Activated CD4-positive, alpha-beta T cell treated with anti-CD3 and anti-CD28 coated beads for 36 hours (primary cell): ENCODE measurements at places on chromosomes 3 and 15. TPM values are rescaled to one million over a fixed set of nuclear protein-coding genes. Genes with fewer than 3 reads are reported as not detected.

Gene GOLGA6B
- not detected for total RNA-seq

GRCh38 chr15:25783607-25784540, 79.3 kb downstream of the ATP10A start:
- H3K27ac ChIP-seq: no peak overlapping the region
- H3K36me3 ChIP-seq: peaks cover 11% of the 10 kb centered on the region
- no peaks in the 10 kb centered on the region for H3K27me3 ChIP-seq
- DNase-seq: peak; percentile 70
- no peak overlapping the region for H3K4me3 ChIP-seq

- H3K4me1 ChIP-seq: no peaks in the 10 kb centered on the region
- H3K36me3 ChIP-seq: peaks cover 2% of the 10 kb centered on the region
- no peak for DNase-seq
- H3K4me3 ChIP-seq: no peak overlapping the region
- no peak overlapping the region for H3K27ac ChIP-seq
Measured at GRCh38 chr15:49096090-49096750, 50.0 kb upstream of the SECISBP2L start.

GRCh38 chr15:87843312-87843711, 413.2 kb downstream of the NTRK3 start:
- no peak for DNase-seq
- H3K4me3 ChIP-seq: no peak overlapping the region
- no peaks in the 10 kb centered on the region for H3K4me1 ChIP-seq
- H3K27me3 ChIP-seq: peaks cover 2% of the 10 kb centered on the region
- H3K27ac ChIP-seq: no peak overlapping the region

- no peaks in the 10 kb centered on the region for H3K36me3 ChIP-seq
- H3K4me3 ChIP-seq: no peak overlapping the region
- no peak overlapping the region for H3K27ac ChIP-seq
- peaks cover 8% of the 10 kb centered on the region for H3K27me3 ChIP-seq
Measured at GRCh38 chr3:150015901-150016300, 45.2 kb upstream of the PFN2 start.

- H3K36me3 ChIP-seq: no peaks in the 10 kb centered on the region
- peak overlapping the region; percentile 86 for H3K27ac ChIP-seq
- H3K4me3 ChIP-seq: peak overlapping the region; percentile 37
- peak; percentile 31 for DNase-seq
- H3K4me1 ChIP-seq: peaks cover 38% of the 10 kb centered on the region
Measured at GRCh38 chr3:177419904-177420601, 222.8 kb upstream of the TBL1XR1 start.

DNA sequence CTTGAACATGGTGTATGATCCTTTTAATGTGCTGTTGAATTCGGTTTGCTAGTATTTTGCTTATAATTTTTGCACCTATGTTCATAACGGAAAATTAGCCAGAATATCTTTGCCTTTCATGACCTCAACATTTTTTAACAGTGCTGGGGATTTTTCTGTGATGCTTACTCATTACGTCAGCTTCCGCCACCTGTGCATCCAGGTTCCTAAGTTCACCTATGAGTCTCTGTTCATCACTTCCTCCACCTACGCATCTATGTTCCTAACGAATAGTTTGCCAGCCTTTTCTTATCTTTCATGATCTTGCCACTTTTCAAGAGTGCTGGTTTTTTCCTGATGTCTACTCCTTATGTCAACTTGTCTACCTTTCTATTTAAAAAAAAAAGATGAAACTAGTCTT, 16.5 kb downstream of the AADACL2 start:
- H3K27me3 ChIP-seq: peaks cover 4% of the 10 kb centered on the region
- H3K4me3 ChIP-seq: no peak overlapping the region
- no peak overlapping the region for H3K27ac ChIP-seq
- no peaks in the 10 kb centered on the region for H3K4me1 ChIP-seq
- DNase-seq: no peak
- H3K36me3 ChIP-seq: no peaks in the 10 kb centered on the region

- H3K36me3 ChIP-seq: no peaks in the 10 kb centered on the region
- no peaks in the 10 kb centered on the region for H3K4me1 ChIP-seq
- H3K27ac ChIP-seq: no peak overlapping the region
Measured at GRCh38 chr3:69948246-69948862, 51.2 kb upstream of the SAMMSON start.

Gene SKOR1
- 0.18 TPM for total RNA-seq

GRCh38 chr3:173045770-173046382, 95.2 kb downstream of the SPATA16 start:
- no peaks in the 10 kb centered on the region for H3K4me1 ChIP-seq
- no peaks in the 10 kb centered on the region for H3K36me3 ChIP-seq
- H3K4me3 ChIP-seq: no peak overlapping the region
- peaks cover 2% of the 10 kb centered on the region for H3K27me3 ChIP-seq

DNA sequence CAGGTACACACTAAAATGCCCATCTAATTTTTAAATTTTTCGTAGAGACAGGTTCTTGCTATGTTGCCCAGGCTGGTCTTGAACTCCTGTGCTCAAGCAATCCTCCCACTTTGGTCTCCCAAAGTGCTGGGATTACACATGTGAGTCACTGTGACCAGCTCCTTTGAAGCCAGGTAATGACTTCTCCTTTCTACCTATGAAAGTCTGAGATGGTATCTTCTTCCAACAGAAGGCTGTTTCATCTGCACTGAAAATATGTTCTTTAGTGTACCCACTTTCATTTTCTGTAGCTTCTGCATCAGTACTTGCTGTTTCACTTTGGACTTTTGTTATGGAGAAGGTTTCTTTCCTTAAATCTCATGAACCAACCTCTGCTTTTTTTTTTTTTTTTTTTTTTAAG, 8.8 kb downstream of the OIP5 start:
- H3K4me1 ChIP-seq: peaks cover 17% of the 10 kb centered on the region
- peaks cover 15% of the 10 kb centered on the region for H3K36me3 ChIP-seq
- H3K27me3 ChIP-seq: no peaks in the 10 kb centered on the region
- no peak overlapping the region for H3K27ac ChIP-seq
- H3K4me3 ChIP-seq: no peak overlapping the region

Gene CCR8
- 0.77 TPM for total RNA-seq

DNA sequence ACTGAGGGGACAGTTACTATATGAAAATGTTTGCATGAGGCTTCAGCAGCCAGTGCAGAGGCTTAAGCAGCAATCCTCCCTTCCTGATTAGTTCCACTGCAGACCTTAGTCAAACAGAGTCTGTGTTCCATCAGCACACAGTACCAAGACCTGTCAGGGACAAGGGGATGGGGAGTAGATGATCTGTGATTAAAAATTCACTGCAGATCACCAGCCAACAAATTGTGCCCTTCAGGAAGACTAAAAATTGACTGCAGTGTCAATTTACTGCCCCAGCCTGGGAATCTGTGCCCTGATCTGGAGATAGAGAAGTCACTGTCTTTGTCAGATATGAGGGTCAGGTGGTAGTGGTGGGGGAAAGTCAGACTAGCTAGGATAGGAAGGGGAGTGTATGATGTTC, 13.8 kb upstream of the NMNAT3 start:
- H3K27me3 ChIP-seq: peaks cover 9% of the 10 kb centered on the region
- H3K4me3 ChIP-seq: no peak overlapping the region
- no peaks in the 10 kb centered on the region for H3K36me3 ChIP-seq
- no peak for DNase-seq
- no peak overlapping the region for H3K27ac ChIP-seq

Gene RBP2
- total RNA-seq: not detected

- no peak for DNase-seq
- H3K36me3 ChIP-seq: no peaks in the 10 kb centered on the region
- H3K4me3 ChIP-seq: no peak overlapping the region
- H3K27me3 ChIP-seq: no peaks in the 10 kb centered on the region
- H3K4me1 ChIP-seq: no peaks in the 10 kb centered on the region
Measured at GRCh38 chr3:145483992-145484391, 677.0 kb downstream of the PLOD2 start.

- peaks cover 31% of the 10 kb centered on the region for H3K4me1 ChIP-seq
- no peak for DNase-seq
- H3K27me3 ChIP-seq: no peaks in the 10 kb centered on the region
Measured at GRCh38 chr3:32568953-32569352, 1.7 kb downstream of the DYNC1LI1 start.

- no peak overlapping the region for H3K27ac ChIP-seq
- no peaks in the 10 kb centered on the region for H3K4me1 ChIP-seq
- H3K27me3 ChIP-seq: peaks cover 3% of the 10 kb centered on the region
- H3K4me3 ChIP-seq: no peak overlapping the region
- peaks cover 3% of the 10 kb centered on the region for H3K36me3 ChIP-seq
Measured at GRCh38 chr3:72203105-72203504, 418.2 kb upstream of the PROK2 start.

Gene MYO5C
- 0.42 TPM for total RNA-seq

- no peak overlapping the region for H3K27ac ChIP-seq
- no peaks in the 10 kb centered on the region for H3K36me3 ChIP-seq
- H3K27me3 ChIP-seq: no peaks in the 10 kb centered on the region
- DNase-seq: no peak
- no peak overlapping the region for H3K4me3 ChIP-seq
Measured at GRCh38 chr3:123379041-123379830, 69.7 kb downstream of the ADCY5 start.

Gene KLHL6
- total RNA-seq: 64.7 TPM

GRCh38 chr3:12328837-12329462, 40.1 kb downstream of the PPARG start:
- peaks cover 9% of the 10 kb centered on the region for H3K27me3 ChIP-seq
- no peak overlapping the region for H3K27ac ChIP-seq

Gene LTK
- not detected for total RNA-seq

DNA sequence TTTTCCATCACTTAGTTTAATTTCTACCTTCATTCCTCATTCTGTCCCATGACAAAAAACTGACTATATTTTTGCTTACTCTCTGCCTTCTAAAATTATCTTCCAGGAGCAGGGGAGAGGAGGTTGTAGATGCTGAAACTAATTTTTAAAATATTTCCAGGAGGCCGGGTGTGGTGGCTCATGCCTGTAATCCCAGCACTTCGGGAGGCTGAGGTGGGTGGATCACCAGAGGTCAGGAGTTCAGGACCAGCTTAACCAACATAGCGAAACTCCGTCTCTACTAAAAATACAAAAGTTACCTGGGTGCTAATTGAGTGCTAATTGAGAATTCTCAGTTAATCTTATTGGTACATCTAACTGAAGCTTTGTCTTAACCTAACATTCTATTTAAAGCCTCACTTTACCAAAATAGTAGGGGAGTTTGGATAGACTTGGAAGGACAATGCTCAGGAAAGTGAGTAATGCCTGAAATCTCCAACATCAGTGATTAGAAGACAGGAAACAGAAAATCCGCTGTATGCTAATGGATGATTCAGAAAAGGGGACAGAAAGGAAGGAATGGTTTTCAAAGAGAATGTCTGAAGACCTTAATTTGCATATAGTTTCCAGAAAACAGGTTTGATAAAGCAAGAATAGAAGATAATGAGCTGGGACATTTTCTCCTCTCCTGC, 336.1 kb downstream of the GBE1 start:
- H3K4me3 ChIP-seq: no peak overlapping the region
- H3K27ac ChIP-seq: no peak overlapping the region
- no peaks in the 10 kb centered on the region for H3K27me3 ChIP-seq
- no peaks in the 10 kb centered on the region for H3K4me1 ChIP-seq
- no peak for DNase-seq
- H3K36me3 ChIP-seq: no peaks in the 10 kb centered on the region

Gene PCYT1A
- total RNA-seq: 47.1 TPM

Gene MUSTN1
- not detected for total RNA-seq

Gene PSTPIP1
- total RNA-seq: 125 TPM
